Skin of body (tissue), 3 donors: ENCODE measurements at places on chromosomes 16 and 17. TPM values are rescaled to one million over a fixed set of nuclear protein-coding genes. Genes with fewer than 3 reads are reported as not detected.

- no peak for DNase-seq
These were observed 1.7 kb upstream of the PGAP6 start for GRCh38 chr16:383326-384051.

GRCh38 chr16:81096715-81097208, 567 bp upstream of the GCSH start:
- DNase-seq, result no peak

GRCh38 chr17:64653325-64653984, 8.7 kb downstream of the SMURF2 start:
- no peak for DNase-seq

GRCh38 chr17:9174779-9175574, 153.7 kb downstream of the NTN1 start:
- DNase-seq, result no peak

The GPR179 gene
- 0.10 TPM for total RNA-seq

The CMTM2 gene
- total RNA-seq, result 2.5 TPM

The XPO6 gene
- 67.0 TPM for total RNA-seq

- no peak for DNase-seq
These were observed 18.4 kb downstream of the KDM8 start for GRCh38 chr16:27221576-27222248.

DNA sequence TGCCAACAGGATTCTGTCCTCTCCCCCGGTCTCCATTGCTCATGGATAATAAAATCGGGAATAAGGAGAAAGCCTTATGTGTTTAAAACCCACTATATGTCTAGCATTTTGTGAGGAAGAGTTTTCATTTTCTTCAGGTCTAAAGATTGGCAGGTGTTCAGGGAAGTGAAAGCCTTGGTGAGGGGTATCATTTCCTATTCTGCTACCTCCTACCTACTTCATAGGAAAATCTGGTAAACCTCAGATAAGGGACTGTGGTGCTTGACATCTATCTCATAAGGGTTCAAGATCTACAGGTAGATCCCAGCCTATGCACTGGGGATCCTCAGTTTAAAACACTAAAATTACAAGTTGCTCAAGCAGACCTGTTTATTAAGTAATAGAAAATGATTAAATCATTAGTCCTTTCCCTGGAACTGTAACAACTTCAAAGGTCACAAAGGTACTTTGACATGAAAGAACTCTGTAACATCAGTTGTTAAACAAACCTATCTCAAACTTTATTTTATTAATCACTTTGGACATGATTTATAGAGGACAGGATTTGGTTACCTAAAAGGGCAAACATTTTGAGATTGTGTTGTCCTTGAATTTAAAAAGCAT, 6.5 kb downstream of the MOSMO start:
- DNase-seq, result no peak

The ANKRD40CL gene
- not detected for total RNA-seq

DNA sequence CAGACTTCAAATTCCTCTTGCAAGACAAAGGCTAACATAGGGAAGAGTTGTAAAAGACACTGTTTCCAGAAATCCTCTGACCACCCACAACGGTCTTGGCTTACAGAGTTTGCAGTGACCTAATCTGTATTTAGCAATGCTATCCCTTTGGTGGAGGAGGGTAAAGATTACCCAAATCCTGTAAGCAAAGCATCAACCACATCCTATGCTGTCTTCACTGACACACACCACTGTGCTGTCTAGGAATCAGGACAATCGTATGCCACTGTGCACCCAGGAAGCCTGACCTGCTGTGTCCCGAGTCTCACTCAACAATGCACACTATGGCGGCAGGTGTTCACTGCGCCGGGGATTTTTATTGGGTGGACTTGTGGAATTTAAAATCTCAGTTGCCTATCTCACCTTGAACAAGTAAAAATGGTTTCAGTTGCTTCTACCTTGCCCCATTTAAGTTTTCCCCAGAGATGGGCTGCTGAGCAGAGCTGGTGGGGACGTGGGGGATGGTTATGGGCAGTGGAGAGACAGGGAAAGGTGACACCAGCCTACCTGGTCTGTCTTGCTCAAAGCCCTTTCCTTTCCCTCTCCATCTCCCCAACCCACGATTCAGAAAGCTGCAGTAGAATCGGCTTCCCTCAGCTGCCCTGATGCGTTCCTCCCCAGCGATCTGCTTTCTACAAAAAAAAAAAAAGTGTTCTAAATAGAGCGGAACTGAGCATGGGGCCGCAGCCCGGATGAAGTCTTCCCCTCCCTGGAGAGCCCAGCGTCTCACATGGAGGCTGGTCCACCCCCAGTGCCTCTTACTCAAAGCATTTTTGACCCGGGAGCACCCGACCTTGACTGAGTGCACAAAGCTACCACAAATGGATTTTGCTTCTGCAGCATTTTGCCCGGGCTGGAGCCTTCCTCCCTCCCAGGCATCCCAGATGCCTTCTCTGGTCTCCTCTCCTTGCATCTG, 271.5 kb downstream of the SOX9 start:
- peak; percentile 46 for DNase-seq

DNA sequence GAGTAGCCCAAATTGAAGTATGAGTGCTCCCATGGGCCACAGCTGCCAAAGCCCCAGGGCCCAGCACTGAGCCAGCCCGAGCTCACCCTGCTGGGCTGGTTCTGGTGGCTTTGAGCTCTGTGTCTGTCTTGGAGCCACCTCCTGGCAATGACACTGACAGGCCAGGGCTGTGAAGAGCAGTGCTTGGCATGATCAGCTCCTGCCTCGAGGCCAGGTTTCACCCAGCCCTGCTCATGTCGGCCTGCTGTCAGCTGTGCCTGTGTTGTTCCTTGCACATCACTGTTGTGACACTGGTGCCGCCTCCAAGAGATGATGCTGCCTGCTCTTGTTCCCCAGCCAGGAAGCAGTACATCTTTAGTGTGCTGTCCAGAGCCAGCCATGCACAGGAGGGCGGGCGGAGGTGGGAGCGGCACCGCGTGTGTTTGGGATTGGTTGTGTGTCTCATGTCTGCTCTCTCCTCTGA, 26.0 kb downstream of the PLD6 start:
- no peak for DNase-seq
